ENCODE measurements at places on chromosomes 16 and 17.

- DNase-seq, result no peak
These were observed 25.1 kb upstream of the SUPT4H1 start for GRCh38 chr17:58377093-58377601.

- no peak for DNase-seq
These were observed 9.9 kb upstream of the TMEM114 start for GRCh38 chr16:8600144-8600775.

DNA sequence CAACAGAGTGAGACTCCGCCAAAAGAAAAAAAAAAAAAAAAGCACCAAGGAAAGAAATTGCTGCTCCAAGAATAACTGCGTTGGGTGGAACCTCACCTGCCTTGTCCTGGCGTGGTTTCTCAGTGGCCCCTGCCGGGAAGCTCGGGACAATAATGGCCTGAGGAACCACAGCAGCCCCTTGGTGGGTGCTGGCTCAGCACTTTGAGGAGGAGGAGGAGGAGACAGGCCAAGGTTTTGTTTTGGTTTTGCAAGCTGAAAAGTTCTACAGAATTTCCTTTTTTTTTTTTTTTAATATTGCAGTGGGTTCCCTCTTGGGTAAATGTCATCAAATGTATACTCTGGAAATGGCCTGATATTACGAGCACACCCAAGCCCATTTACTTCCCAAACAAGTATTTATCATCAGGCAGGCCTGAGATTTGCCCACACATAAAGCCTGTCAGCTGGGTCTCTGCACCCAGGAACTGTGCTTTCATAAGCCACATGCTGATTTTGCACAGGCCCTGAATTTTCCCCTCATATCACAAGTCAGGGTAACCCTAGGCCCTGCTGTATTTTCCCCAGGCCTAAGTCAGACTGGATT lies 78.3 kb downstream of the SOCS1 start:
- no peak for DNase-seq

GRCh38 chr17:28973425-28973824 lies 22.1 kb upstream of the PHF12 start:
- no peak for DNase-seq

GRCh38 chr16:68367030-68367429 lies 56.2 kb downstream of the PRMT7 start:
- DNase-seq, result no peak

- no peak for DNase-seq
These were observed 19.5 kb downstream of the MMP15 start for GRCh38 chr16:58045096-58045495.

GRCh38 chr17:78920528-78920927 lies 4.7 kb downstream of the TIMP2 start:
- DNase-seq, result no peak

- no peak for DNase-seq
These were observed 9.3 kb downstream of the SMCR8 start for GRCh38 chr17:18324140-18325050.

GRCh38 chr17:12229335-12229734 lies 208.7 kb downstream of the MAP2K4 start:
- no peak for DNase-seq

GRCh38 chr16:56869513-56870275 lies 4.7 kb downstream of the SLC12A3 start:
- DNase-seq, result no peak

GRCh38 chr16:53089434-53090285 lies 34.9 kb downstream of the CHD9 start:
- DNase-seq, result peak; percentile 30

- DNase-seq, result no peak
These were observed 10.0 kb downstream of the FAM117A start for GRCh38 chr17:49753959-49754391.

GRCh38 chr16:68237243-68238028 lies 1.5 kb upstream of the ESRP2 start:
- DNase-seq, result peak; percentile 94

DNA sequence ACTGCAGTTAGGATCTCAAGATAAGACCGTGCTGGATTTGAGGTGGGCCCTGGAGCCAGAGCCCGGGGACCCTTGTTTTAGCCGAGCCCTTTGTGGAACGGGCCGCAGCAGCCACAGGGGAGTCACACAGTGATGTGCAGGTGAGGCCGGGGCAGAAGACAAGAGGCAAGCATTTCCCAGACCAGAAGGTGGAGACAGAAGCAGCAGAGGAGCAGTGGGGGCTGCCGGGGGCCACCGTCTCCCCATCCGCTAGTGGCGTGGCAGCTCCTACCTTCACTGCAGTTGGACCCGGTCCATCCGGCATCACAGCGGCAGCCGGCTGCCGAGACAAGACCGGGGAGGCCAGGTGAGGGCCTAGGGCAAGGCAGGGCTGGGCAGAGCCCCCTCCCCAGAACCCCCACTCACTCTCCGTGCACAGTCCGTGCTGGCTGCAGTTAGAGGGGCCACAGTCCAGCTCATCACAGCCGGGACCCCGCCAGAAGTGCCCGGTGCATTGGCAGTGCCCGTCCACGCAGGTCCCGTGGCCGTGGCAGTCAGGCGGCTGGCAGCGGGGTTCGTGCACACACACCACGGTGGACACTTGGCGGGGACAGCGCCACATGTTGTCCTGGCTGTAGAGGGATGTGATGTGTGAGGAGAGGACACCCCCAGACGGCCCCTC lies 6.0 kb downstream of the NAGPA start:
- no peak for DNase-seq

DNA sequence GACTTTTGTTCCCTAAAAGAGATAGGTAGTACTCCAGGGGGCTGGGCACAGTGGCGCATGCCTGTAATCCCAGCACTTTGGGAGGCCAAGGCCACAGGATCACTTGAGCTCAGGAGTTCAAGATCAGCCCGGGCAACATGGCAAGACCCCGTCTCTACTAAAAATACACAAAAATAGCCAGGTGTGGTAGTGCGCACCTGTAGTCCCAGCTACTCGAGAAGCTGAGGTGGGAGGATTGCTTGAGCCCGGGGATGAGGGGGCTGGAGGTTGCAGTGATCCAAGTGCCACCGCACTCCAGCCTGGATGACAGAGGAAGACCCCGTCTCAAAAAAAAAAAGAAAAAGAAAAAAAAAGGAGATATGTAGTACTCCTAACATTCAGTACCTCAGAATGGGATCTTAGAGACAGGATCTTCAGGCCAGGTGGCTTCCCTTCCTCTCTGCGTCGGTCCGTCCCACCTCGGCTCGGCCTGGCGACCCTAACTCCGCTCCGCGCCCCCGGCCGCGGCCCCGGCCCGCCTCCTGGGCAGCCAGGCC lies 89.6 kb downstream of the CDC27 start:
- DNase-seq, result no peak

- no peak for DNase-seq
These were observed 1.6 kb downstream of the PGAP6 start for GRCh38 chr16:379961-380761.

DNA sequence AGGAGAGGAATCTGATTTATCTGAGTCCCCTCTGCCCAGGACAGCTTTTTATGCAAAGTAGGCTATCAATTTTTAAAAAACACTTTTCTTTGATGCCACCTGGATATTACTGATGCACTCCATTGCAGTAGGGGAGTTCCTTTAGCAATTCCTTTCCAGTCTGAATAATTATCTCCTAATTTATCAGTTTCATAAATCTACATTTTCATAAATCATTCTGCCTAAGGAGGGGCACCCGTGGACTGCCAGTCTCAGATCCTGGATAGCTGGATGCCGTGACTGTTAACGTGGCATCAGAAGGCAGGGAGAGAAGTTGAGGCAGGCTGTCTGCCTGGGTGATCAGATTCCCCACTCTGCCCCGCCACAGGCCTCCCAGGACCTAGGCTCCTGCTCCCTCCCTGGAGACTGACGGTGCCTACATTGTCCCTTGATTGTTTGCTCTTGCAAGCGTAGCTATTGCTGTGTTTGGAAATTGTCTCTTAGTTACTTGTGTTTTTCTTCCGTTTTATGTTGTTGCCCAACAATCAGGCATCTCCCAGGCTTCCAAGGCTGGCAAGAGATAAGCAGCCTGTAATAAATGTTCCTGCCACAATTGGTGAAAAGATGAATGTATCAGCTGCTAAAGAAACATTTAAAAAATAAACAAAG lies 75.2 kb downstream of the KATNIP start:
- DNase-seq, result peak; percentile 51
